ENCODE measurements at places on chromosomes 12 and 14. TPM values are rescaled to one million over a fixed set of nuclear protein-coding genes. Genes with fewer than 3 reads are reported as not detected.
A peak's percentile ranks its signal among the peaks of the same experiment; 100 is the strongest.

Gene ADAMTS20
- not detected for total RNA-seq

Gene TSPAN19
- 2.2 TPM for total RNA-seq

Gene MYF5
- total RNA-seq, result not detected

Gene PDZRN4
- total RNA-seq, result 177 TPM

Gene KCNA5
- total RNA-seq, result 3.7 TPM

Gene BEST3
- not detected for total RNA-seq

Gene TMEM30B
- 46.9 TPM for total RNA-seq

Gene IL22
- total RNA-seq, result not detected

Gene CARMIL3
- total RNA-seq, result 0.60 TPM

Gene CCDC175
- total RNA-seq, result not detected

Gene RIMBP2
- total RNA-seq, result not detected

Gene DDX24
- 116 TPM for total RNA-seq

Gene FIGNL2
- 1.3 TPM for total RNA-seq

Gene MIPOL1
- total RNA-seq, result 21.0 TPM

Gene DACT1
- 87.2 TPM for total RNA-seq

Gene MYL2
- not detected for total RNA-seq

Gene PAPLN
- total RNA-seq, result 96.6 TPM

Gene DAO
- total RNA-seq, result not detected

- DNase-seq, result peak; percentile 18
- H3K27ac ChIP-seq, result no peak overlapping the region
- no peak overlapping the region for H3K4me3 ChIP-seq
These were observed 14.5 kb downstream of the OAS2 start for GRCh38 chr12:112992541-112993398.

- no peaks in the 10 kb centered on the region for H3K27me3 ChIP-seq
- DNase-seq, result no peak
- peak overlapping the region; percentile 90 for H3K4me3 ChIP-seq
- peak overlapping the region; percentile 93 for H3K27ac ChIP-seq
- peaks cover 44% of the 10 kb centered on the region for H3K4me1 ChIP-seq
- peaks cover 49% of the 10 kb centered on the region for H3K36me3 ChIP-seq
These were observed 1.3 kb downstream of the MBD6 start for GRCh38 chr12:57523706-57524614.

GRCh38 chr14:47345016-47345415 is 330.4 kb downstream of the MDGA2 start:
- no peak overlapping the region for H3K27ac ChIP-seq
- DNase-seq, result no peak
- H3K4me1 ChIP-seq, result no peaks in the 10 kb centered on the region
- no peaks in the 10 kb centered on the region for H3K27me3 ChIP-seq
- no peak overlapping the region for H3K4me3 ChIP-seq

DNA sequence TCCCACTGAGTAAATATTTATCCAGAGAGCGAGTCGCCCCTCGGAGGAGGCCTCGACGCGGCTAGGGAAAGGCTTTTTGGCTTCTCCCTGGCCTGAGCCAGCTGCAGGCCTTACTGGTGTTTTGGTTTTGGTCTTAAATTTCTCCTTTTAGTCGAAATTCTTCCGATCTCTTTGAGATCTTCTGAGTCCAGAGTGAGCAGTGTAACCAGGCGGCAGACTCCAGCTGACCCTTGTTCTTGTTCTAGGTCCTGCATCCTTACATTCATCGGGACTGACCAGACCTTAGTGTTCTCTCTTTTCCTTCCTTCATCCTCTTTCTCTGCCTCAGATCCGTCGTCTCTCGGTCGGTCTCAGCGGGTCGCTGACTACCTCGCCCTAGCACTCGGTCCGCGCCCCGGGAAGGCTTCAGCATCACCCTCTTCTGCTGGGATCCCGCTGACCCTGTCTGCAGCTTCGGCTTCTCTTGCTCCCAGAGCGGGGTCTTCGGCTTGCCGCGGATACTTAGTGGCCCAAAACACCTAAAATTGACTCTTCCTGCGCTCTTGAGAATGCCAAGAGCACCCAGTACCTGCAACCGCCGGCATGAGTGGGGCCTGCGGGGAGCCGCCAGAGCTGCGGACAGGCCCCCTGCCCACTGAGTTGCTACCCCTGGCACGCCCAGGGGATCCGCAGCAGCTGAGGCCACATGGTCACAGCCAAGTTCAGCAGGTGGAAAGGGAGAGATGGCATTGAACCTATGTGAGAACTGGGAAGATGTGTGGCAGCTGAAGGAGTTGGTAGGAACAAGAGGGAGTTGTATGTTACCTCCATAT is 2.4 kb upstream of the PAX9 start:
- H3K4me3 ChIP-seq, result no peak overlapping the region
- H3K4me1 ChIP-seq, result peaks cover 27% of the 10 kb centered on the region
- H3K27ac ChIP-seq, result no peak overlapping the region
- H3K36me3 ChIP-seq, result no peaks in the 10 kb centered on the region
- no peak for DNase-seq
- H3K27me3 ChIP-seq, result peaks cover 97% of the 10 kb centered on the region

- no peak overlapping the region for H3K4me3 ChIP-seq
- DNase-seq, result no peak
- H3K36me3 ChIP-seq, result no peaks in the 10 kb centered on the region
- H3K4me1 ChIP-seq, result no peaks in the 10 kb centered on the region
- H3K27me3 ChIP-seq, result no peaks in the 10 kb centered on the region
These were observed 47.3 kb downstream of the PTCSC3 start for GRCh38 chr14:36129181-36129580.

GRCh38 chr14:60756847-60757246 is 22.3 kb downstream of the MNAT1 start:
- H3K27ac ChIP-seq, result no peak overlapping the region
- no peak overlapping the region for H3K4me3 ChIP-seq
- H3K4me1 ChIP-seq, result peaks cover 26% of the 10 kb centered on the region
- peaks cover 4% of the 10 kb centered on the region for H3K36me3 ChIP-seq

- H3K4me3 ChIP-seq, result no peak overlapping the region
- DNase-seq, result no peak
- H3K27me3 ChIP-seq, result no peaks in the 10 kb centered on the region
- H3K27ac ChIP-seq, result no peak overlapping the region
These were observed 25.2 kb downstream of the LTBP2 start for GRCh38 chr14:74586681-74587362.

GRCh38 chr14:77059276-77059915 is 30.9 kb upstream of the IRF2BPL start:
- no peaks in the 10 kb centered on the region for H3K4me1 ChIP-seq
- no peaks in the 10 kb centered on the region for H3K27me3 ChIP-seq
- no peak for DNase-seq
- no peak overlapping the region for H3K27ac ChIP-seq
- H3K36me3 ChIP-seq, result no peaks in the 10 kb centered on the region

GRCh38 chr12:54369597-54370131 is 5.4 kb upstream of the GPR84 start:
- H3K4me3 ChIP-seq, result peak overlapping the region; percentile 56
- no peaks in the 10 kb centered on the region for H3K27me3 ChIP-seq
- no peak for DNase-seq
- H3K27ac ChIP-seq, result peak overlapping the region; percentile 58
- H3K36me3 ChIP-seq, result no peaks in the 10 kb centered on the region

GRCh38 chr12:69102856-69103255 is 136.5 kb upstream of the CPSF6 start:
- no peak for DNase-seq
- no peaks in the 10 kb centered on the region for H3K4me1 ChIP-seq
- H3K4me3 ChIP-seq, result no peak overlapping the region
- no peaks in the 10 kb centered on the region for H3K27me3 ChIP-seq
- H3K36me3 ChIP-seq, result no peaks in the 10 kb centered on the region
- H3K27ac ChIP-seq, result no peak overlapping the region

- no peaks in the 10 kb centered on the region for H3K4me1 ChIP-seq
- H3K27ac ChIP-seq, result no peak overlapping the region
- H3K27me3 ChIP-seq, result no peaks in the 10 kb centered on the region
- DNase-seq, result no peak
These were observed 45.3 kb downstream of the IFNG-AS1 start for GRCh38 chr12:68034567-68034966.

DNA sequence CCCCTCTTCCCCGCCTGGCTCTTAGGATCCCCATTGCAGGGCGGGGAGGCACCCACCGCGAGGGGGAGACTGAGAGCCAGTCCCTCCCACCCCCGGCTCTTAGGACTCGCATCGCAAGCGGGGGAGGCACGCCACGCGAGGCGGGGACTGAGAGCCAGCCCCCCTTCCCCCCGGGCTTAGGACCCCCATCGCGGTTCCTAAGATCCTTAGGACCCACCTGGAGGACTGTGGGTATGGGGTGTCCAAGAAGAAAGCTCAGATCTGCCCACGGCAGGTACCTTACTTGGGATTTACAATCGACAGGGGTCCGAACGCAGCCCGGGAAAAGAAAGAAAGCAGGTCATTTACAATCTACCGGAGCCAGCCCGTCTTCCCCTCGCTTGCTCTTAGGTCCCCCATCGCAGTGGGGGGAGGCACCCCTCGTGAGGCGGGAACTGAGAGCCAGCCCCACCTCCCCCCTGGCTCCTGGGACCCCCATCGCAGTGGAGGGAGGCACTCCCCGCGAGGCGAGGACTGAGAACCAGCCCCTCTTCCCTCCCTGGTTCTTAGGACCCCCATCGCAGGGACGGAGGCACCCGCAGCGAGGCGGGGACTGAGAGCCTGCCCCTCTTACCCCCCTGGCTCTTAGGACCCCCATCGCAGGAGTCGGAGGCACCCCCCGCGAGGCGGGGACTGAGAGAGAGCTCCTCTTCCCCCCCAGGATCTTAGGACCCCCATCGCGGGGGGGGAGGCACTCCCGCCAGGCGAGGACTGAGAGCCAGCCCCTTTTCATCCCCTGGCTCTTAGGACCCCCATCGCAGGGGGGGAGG is 43.7 kb downstream of the DDX11 start:
- peaks cover 8% of the 10 kb centered on the region for H3K4me1 ChIP-seq
- peak; percentile 25 for DNase-seq
- H3K4me3 ChIP-seq, result peak overlapping the region; percentile 47
- H3K27ac ChIP-seq, result peak overlapping the region; percentile 31
- no peaks in the 10 kb centered on the region for H3K36me3 ChIP-seq

- H3K4me3 ChIP-seq, result no peak overlapping the region
- H3K36me3 ChIP-seq, result no peaks in the 10 kb centered on the region
- H3K27me3 ChIP-seq, result no peaks in the 10 kb centered on the region
- no peaks in the 10 kb centered on the region for H3K4me1 ChIP-seq
These were observed 83.9 kb downstream of the ADCK1 start for GRCh38 chr14:77883847-77884238.

GRCh38 chr12:89080793-89081465 is 271.4 kb downstream of the DUSP6 start:
- no peaks in the 10 kb centered on the region for H3K36me3 ChIP-seq
- H3K27ac ChIP-seq, result no peak overlapping the region
- no peaks in the 10 kb centered on the region for H3K27me3 ChIP-seq
- DNase-seq, result no peak
- H3K4me1 ChIP-seq, result no peaks in the 10 kb centered on the region
- H3K4me3 ChIP-seq, result no peak overlapping the region

DNA sequence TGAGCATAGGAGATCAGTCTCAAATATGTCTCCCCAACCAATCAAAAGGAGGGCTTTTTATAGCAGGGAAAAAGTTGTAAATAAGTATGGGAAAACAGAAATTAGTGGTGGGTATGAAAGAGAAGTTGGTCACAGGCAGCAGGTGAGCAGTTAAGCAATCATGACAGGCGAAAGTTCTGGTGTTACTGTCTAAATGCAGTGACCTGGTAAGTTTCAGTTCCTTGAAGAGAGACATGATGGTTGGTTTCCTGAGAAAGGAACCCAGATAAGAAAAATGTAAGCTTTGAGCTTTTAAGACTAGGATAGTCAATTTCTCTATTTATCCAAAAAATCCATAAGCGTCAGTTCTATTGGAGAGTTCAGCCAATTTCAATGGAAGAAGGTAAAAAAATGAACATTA is 466.2 kb upstream of the FLRT2 start:
- H3K4me1 ChIP-seq, result no peaks in the 10 kb centered on the region
- DNase-seq, result no peak
- H3K4me3 ChIP-seq, result no peak overlapping the region
- H3K36me3 ChIP-seq, result no peaks in the 10 kb centered on the region

DNA sequence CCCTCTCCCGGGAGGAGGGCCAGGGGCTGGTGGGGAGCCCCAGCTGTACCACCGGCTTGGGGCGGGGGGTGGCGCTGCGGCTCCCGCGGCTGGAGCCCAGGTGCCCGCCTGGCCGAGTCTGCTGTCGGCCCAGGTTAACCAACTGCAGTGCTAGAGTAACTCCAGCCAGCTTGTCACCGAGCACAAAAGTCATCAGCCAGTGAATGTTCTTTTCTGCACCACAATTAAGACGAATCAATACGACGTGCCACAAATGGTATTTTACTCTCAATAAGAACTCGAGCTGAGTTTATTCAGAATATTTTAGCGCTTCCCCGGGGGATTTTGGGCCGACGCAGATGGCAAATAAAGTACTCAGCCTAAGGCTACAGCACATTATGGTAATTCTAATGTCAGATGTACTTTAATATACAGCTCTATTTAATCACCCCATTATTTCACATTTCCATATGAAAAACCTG is 83.2 kb downstream of the BCL11B start:
- H3K4me3 ChIP-seq, result no peak overlapping the region
- DNase-seq, result no peak
- no peaks in the 10 kb centered on the region for H3K4me1 ChIP-seq

GRCh38 chr14:39175445-39176262 is 600 bp downstream of the PNN start:
- peak overlapping the region; percentile 96 for H3K4me3 ChIP-seq
- no peaks in the 10 kb centered on the region for H3K27me3 ChIP-seq
- peak overlapping the region; percentile 90 for H3K27ac ChIP-seq

DNA sequence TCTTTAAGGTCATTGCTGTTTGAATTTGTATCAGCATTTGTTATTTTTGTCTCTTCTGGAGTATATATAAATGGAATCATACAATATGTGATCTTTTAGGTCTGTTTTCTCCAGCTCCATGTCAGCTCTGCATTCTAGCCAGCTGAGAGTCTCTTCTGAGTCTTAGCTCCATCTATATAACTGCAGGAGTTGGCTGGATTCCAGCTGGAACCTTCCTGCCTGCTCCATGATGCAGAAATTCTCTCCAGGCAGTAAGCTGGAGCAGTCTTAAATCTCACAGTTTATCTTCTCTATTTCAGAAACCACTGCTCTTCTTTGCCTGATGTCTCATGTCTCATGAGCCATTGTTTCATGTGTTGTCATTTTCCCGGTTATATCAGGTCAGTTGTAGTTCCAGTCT is 827.6 kb downstream of the NRXN3 start:
- H3K36me3 ChIP-seq, result no peaks in the 10 kb centered on the region
- DNase-seq, result no peak
- H3K27ac ChIP-seq, result no peak overlapping the region
- no peaks in the 10 kb centered on the region for H3K4me1 ChIP-seq
- H3K27me3 ChIP-seq, result no peaks in the 10 kb centered on the region
- H3K4me3 ChIP-seq, result no peak overlapping the region
